RKO (cell line): ENCODE measurements at places on chromosomes 7 and 10.
A peak's percentile ranks its signal among the peaks of the same experiment; 100 is the strongest.

DNA sequence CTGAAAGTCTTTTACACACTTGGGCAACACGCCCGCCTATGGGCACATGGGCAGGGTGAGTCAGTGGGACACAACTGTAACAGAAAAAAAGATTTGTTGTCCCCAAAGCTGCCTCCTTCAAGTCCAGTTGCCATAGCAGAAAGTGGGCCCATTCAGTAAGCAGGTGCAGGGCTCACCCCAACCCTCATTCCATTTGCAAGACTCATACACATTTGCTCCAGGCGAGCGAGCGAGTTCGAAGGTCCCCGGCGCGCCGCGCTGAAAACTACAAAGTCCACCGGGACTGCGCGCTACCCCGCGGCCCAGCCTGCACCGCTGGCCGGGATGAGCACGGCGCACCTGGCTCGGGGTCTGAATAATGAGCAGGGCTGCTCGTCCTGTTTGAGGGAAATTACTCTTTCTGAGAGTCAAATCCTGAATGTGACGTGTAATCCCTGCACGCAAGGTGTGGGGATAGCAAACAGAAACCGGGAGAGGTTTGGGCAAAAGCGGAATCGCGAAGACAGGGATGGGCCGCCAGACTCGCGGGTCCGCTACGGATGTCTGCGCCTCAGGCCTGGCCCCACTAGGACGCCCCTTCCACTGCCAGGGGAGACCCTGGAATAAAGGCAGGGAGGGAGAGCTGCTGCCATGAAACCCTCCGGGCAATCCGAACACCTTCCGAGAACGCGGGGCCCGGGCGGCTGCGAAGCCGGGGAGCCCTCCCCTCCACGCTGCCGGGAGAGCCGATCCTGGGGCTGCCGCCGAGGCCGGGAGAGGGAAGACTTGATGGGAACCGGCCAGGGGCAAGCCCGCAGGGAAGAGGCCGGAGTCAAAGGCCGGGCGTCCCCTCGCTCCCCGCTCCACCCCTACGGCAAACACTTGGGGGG lies 982 bp downstream of the COBL start:
- DNase-seq, result peak; percentile 83

- no peak for DNase-seq
Measured at GRCh38 chr7:9718071-9718661, 1255.5 kb upstream of the PHF14 start.

DNA sequence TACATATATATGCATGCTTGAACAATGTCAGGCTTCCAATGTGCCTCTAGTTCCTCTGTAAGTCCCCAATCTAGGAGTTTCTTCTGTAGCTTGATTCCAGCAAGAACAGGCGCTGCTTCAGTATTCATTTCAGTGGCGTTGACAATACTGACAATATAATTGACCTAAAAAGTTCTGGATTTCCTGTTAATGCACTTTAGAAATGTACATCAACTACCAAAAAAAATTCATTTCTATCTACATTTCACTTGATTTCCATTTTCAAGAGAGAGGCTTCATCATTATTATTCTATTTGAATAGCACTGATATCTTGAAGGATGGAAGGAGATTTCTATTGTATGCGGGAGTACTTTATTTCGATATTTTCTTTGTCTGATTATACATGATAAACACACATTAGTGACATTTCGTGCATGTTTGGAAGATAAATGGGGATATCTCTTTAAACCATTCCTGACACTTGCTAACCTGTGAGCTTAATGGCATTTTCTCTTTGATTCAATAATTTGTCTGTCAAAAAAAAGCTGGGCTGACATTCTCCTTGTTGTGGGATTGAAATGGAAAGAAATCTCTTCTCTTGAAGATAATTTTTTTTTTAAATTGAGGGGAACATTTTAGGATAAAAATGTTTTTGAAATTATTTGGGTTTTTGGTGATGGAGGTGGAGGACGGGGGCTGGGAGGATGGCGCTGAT lies 568.2 kb downstream of the LRMDA start:
- no peak for DNase-seq

- DNase-seq, result no peak
Measured at GRCh38 chr10:2944788-2945187, 122.6 kb upstream of the PFKP start.

GRCh38 chr10:78566284-78567111 lies 502.3 kb upstream of the ZMIZ1 start:
- DNase-seq, result no peak

DNA sequence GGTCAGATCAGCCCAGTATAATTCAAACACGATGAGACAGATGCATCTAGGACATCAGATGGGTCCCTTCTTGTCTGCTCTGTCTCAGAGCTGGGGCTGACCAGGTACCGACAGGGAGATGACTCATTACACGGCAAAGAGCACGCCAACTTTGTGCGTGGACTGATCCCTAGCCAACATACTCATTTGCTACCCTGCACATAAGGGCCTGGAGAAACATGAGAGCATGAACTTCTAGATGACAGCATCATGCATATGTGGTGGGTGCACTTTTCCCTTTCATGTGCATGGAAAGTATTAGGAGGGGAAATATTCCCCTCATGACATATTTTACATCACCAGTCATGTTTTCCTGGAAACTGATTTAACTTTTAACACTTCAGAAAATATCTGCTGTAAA lies 35.1 kb upstream of the NPVF start:
- DNase-seq, result no peak

GRCh38 chr7:19117091-19117869 lies at the start of gene TWIST1:
TWIST1 (minus strand) TSS chr7:19117636; CDS start chr7:19117321, 315 bp downstream.
- no peak for DNase-seq

GRCh38 chr10:1411451-1411850 lies 325.9 kb downstream of the ADARB2 start:
- no peak for DNase-seq

- no peak for DNase-seq
Measured at GRCh38 chr10:30330497-30331168, 18.4 kb downstream of the MTPAP start.

DNA sequence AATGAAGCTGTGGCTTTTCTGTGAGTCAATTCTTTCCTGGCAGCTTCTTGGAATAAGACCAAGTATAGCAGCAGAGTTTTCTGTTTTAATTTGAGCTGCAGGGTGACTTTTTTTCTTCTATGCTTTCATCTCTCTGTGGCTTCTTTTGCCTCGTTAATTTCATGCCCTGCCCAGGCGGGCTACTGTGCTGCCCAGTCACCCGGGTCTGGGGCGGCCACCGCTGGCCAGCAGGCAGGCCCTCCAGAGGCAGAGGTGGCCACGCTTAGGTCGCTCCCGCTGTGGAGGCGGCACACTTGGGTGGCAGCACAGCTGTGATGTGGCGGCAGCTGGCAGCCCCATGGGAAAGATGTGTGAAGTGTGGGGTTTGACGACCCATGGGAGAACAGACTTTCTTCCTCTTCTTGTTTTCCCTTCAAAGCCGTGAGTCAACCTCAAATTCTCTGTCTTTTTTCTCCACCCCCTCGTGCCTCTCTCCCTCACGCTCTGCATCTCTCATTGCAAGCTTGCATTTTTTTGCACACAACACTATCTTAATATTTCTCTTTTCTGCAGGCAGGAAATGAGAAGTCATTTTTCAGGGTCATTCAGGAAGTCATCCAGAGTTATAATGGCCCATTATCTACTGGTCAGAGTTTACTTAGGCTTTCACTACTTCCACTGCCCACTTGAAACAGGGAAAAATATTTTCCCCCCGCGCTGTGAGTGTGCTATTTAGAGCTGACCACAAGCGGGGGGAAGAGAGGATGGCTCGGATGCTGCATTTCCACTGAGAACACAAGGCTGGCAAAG lies 67.8 kb downstream of the EGFR start:
- DNase-seq, result peak; percentile 9

GRCh38 chr10:99461230-99461629 lies 30.8 kb upstream of the GOT1 start:
- DNase-seq, result peak; percentile 81

GRCh38 chr7:55185321-55185802 lies 166.5 kb downstream of the EGFR start:
- no peak for DNase-seq

GRCh38 chr7:150931199-150931869 lies 46.8 kb downstream of the KCNH2 start:
- DNase-seq, result no peak

DNA sequence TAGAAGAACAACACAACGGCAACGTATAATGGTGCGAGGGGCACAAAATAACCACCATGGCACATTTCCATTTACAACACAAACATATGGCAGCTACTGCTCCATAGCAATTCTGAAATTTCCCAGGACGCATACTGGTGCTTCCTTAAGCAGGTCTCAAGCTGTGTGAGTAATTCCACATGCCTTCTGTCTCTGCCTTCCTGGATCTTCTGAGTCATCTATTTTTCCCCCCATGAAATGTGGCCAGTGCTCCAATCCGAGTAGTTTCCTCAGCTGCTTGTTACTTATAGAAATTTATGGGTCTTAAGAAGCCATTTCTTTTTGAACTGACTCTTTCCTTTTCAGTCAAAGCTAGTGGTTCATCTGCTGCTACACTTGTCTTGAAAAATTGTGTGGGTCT lies 256.6 kb upstream of the KLF6 start:
- no peak for DNase-seq

DNA sequence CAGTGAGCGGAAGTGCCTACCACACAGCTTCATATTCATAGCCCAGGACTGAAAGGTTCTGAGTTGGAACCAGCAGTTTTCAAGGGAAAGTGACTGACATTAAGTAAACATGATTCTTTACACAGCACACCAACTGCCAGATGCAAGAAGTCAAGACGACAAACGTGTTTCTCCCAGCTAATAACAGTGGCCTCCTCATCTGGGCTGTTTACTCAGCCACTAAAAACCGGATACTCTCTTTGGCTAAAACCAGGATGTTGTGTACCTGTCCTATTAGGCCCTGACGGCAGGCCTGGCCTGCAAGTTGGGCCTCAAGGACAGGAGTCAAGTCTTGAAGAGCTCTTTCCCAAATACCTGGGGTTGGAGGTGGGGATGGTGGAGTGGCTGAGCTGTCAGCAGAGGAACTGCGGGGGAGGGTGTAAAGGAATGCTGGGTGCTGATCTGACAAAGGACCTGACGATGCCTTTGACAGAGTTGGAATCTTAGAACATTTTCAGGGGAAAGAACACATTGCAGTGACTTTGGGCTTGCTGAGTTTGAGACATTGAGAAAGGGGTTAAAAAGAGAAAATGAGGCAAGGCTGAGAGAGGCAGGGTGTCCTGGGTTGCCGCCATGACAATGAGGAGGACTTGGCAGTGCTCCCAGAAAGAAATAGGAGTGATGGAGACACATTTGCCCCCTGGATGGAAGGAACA lies 57.7 kb downstream of the STEAP1B start:
- no peak for DNase-seq

DNA sequence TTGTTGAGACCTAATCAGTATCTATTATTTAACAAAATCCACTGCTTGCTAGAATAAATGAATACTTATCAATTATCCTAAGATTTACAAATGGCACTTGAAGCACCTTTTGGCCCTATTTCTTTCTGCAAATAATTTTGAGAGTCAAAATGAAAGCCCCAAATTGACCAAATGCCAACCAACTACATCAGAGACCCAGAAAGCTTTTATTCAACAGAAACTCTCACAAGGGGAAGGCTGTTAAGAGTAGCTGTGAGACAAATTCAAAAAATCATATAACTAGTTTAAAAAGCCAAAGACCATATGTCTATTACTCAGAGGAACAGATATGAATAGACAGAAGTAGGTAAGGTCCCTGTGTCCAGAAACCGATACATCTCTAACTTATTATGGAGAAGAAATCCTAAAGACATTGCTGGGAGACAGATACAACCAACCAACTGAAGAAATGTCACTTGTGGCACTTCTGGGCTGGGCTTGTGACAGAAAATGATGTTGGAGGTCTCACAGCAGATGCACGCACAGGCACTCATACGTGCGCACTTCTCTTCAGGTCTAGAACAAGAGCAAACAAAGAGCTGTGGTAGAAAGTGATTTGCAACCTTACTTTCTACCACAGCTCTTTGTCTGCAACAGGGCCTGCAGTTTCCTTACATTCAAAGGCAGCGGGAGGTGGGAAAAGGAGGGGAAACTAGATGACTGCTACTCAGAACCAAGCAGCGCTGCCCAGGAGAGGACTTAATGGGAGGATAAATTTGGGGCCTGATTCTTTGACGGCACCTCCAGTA lies 58.6 kb upstream of the KCNIP2 start:
- no peak for DNase-seq

- peak; percentile 58 for DNase-seq
Measured at GRCh38 chr7:18511351-18512140, 16.0 kb downstream of the HDAC9 start.

GRCh38 chr10:76786504-76787072 lies 851.0 kb downstream of the KCNMA1 start:
- no peak for DNase-seq

- no peak for DNase-seq
Measured at GRCh38 chr7:19381321-19381720, 236.1 kb upstream of the FERD3L start.

GRCh38 chr10:122098924-122099323 lies 110.0 kb downstream of the TACC2 start:
- no peak for DNase-seq

DNA sequence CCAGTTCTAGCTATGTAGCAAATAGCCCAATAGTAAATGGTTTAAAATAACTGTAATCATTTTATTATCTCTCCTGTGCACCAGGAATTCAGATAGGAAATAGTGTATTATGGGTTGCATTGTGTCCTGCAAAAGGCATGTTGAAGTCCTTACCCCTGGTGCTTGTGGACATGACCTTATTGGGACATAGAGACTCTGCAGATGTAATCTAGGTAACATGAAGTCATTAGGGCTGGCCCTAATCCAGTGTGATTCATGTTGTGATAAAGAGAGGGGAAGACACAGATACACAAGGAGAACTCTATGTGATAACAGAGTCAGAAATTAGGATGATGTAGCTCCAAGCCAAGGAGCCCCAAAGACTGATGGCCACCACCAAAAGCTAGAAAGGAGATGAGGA lies 462.8 kb downstream of the GALNT17 start:
- DNase-seq, result no peak

- no peak for DNase-seq
Measured at GRCh38 chr7:44988701-44989100, 9.9 kb upstream of the MYO1G start.

DNA sequence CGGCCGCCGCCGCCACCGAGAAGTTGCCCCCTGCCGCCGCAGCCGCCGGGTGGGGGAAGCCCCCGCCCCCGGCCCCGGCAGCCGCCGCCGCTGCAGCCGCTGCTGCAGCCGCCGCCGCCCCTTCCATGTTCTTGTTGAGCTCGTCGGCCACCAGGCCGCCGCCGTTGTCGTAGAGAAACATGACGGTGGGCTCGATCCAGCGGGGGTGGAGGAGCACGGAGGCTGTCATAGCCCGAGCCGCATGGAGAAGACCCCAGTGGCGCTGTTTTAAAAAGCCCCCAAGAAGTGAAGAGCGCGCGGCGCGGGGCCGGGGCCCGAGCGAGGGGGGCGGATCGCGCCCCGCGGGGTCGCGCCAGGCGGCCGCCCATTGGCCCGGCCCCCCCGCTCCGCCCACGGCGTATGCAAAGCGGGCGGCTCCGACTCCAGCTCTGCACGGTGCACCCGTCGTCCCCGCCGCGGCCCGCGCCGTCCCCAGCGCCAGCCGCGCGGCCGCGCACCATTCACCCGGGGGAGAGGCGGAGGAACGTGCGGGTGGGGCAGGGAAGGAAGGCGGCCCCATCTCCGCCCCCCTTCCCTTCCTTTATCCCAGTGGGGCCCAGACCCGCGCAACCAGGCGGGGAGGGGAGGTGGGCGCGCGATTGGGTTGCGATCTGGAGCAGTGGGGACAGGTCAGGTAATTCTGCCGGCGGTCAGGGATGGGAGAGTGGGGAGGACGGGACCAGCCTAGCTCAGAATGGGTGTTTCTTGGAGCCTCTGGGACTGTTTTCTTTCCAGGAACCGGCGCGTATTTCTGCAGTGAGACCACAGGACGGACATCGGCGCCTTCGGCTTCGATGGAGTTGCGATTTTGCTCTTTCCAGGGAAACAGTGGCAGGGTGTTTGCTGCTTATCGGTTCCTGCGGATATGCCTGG lies at the start of gene HOXA13:
TSS of gene HOXA13 (minus strand) at position 243 of the 912 bp plus-strand sequence. CDS start at position 229, 14 bp downstream.
- DNase-seq, result peak; percentile 66
